EH (cell line): ENCODE measurements at places on chromosomes 7 and 10.
A peak's percentile ranks its signal among the peaks of the same experiment; 100 is the strongest.

DNA sequence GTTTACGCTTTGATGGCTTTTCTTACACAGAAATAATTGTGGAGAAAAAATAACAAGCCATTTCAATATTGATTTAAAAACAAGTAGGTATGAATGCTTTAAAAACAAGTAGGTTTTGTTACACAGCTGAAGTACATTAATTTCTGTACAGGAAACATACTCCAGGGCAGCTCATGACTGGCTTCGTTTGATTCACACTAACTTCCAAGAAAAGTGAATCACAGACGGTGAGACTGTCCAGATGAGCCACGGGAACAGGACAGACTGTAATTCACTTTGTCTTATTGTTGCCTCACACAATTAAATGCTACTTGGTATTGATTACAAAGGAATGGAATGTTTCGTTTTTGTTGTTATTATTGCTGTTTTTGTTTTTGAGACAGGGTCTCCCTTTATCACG, 26.6 kb upstream of the SNX10 start:
- DNase-seq, result no peak

DNA sequence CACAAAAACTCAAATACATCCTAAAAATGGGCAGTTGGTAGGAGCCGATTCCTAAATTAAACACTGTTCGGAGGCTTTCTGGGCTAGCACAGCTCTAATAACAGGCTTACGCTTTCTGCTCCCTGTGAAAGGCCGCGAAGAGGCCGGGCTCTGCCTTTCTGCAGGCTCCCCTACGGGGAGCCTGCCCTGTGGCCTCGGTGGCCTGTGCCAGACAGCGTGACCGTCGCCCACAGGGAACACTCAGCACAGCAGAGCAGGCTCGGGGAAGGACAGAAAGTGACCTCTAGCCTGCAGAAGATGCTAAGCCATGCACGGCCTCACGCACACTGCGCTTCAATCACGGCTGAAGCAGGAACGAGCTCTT, 64.2 kb downstream of the DIP2C start:
- DNase-seq, result no peak

DNA sequence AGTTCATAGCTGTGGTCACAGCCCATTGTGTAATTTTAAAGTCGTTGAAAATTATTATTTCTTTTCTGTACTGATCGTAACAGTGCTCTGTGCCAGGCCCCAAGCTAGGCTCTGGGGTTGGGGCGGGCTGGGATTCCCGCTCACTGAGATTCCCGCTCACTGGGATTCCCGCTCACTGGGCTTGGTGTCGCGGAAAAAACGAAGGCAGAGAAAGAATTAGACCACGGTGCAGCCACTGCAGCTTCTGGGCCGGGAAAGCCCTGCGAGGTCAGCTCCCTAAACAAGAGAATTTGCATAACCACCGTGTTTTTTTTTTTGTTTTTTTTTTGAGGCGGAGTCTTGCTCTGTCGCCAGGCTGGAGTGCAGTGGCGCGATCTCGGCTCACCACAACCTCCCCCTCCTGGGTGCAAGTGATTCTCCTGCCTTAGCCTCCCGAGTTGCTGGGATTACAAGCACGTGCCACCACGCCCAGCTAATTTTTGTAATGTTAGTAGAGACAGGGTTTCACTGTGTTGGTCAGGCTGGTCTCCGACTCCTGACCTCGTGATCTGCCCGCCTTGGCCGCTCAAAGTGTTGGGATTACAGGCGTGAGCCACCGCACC, 31.2 kb downstream of the FOXK1 start:
- peak; percentile 74 for DNase-seq

DNA sequence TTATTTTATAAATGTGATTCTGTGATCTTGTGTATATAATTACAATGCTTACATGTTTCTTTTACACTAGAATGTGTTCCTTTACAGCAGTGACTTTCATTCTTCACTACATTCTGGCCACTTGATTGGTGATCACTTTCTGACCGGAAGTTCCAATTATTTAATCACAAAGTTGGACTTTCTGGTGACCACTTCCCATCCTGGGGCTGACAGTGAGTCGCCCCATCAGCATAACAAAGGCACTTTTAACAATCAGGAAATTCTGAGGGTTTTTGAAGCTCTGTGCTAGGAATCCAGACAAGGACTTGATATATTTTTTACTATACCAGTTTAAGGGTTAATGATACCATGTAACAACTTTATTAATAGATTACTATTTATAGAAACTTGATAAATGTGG, 282.3 kb upstream of the KAT6B start:
- peak; percentile 63 for DNase-seq

DNA sequence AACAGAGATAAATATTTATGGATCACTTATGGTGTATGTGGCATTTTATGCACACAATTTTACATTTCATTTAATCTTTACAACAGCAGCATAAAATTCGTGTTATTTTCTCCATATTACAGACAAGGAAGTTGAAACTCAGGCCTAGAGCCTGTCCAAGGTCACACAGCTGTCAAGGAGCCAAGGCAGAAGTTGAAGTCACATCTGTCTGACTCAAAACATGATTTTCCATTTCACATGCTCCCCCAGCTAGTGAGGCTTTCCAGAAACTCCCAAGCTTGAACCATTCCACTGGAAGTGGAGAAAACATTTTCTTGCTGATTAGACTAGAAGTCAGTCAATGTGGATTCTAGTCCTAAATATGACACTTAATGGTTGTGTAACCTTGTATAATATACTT, 110.5 kb downstream of the HECTD2 start:
- DNase-seq, result no peak

DNA sequence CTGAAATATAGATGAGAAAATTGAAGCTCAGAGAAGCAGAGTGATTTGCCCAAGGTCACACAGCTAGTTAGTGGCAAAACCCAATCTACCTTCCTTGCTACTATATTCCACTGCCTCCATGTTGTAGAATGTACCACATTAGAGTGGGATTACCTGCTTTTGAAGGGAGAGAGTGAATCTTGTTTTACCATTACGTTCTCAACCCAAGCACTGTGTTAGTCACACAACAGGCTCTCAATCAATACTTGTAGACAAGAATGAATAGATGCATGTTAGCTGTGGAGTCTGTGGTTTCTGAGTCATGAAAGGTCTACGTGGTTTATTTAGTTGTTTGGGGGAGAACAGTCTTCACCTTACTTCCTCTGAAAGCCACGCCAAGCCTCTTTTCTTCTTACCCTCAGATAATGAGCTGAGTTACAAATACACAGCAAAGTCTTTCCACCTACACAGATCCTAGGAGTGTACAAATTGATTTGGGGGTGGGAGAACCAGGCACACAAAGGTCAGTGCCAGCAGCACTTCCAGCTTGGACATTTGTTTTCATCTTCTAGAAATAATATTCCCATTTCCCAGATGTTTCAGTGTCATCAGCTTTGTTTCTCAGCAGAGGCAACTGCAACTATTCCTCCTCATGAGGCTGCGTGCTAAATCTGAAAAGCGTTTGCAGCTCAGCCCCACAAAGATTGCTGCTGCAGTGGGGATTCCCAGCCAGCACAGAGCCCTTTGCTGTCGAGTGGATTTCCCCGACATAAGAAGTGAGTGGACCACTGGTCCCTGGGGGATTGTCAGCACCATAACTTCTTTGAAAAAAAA, 71.5 kb upstream of the ADO start:
- peak; percentile 37 for DNase-seq

DNA sequence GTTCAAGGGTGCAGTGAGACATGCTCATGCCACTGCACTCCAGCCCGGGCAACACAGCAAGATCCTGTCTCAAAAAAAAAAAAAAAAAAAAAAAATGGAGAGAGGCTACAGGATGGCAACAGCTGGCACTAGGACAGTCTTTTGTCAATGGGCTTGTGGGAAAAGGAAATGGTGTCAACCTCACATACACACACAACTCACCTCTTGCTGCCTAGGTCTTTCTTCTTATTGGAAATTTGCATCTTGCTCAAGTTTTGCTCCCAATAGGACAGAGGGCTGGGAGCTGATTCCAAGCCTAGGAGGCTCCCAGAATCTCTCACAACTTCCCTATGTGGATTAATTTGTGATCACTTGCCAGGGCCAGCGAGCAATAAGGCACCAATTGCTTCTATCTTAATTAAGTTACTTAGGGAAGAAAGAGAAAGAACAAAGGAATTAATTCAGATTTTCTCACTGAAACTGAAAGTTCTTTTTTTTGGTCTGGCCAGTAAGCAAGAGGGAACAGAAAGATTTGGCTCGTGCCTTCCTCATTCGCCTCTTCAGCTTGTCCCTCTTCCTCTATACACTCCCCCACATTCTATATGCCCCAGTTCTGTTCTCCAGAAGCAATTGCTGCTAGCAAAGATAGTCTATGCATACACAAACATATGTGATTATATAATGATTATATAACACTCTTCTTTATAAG, 33.8 kb downstream of the MAP3K8 start:
- no peak for DNase-seq

DNA sequence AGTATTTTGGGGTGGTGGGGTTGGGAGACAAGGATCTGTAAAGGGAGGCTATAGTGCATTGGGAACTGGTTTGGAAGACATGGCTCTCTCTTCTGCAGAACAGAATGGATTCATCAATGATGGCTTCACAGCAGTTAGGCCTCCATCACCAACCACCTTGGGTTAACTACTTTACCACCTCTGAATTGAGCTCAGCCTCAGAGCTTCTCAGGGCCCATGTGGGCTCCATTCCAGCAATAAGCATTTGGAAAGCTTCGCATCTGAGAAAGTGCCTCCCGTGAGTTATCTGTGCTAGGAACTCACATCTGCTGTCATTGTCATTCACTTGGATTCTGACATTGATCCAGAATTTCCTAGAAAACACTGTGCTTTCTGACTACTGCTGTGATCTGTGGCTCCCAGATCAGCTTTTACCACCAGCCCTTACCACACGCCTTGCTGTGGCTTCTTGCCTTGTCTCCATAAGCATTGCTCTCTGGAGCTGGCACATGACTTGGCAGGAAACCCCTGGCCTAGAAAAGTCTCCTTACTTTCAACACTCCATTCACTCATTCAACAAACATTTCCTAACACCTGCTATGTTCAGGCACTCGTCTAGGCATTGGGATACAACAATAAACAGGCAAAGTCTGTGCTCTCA, 70.7 kb upstream of the ADO start:
- DNase-seq, result no peak

DNA sequence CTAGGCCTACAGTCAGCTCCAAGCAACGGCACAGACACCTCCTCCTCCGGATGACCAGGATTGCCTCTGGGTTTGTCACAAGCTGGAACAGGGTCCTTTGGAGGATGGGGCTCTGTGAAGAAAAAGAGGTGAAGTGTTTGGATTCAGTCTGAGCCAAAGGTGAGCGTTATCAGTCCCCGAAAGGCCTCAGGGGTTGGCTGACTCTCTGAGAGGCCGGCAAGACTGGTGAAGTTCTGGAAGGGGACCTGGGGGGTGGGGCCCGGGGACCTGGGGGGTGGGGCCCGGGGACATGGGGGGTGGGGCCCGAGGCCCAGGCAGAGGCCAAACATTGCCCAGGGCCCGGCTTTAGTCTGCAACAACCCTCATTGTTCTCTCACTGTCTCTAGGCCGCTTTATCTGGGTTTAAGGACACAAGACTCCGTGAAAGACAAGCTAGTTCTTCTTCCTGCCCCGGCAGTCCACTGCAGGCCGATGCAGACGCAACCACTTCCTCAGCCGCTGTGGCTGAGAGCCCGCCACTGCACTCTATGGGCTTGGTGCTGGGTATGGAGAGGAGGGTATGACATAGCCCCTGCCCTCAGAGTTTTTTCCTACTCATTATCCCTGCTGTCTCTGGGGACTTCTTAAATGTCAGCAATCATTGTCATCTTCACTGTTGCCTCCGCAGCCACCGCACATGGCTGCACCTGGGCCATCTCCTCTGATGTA, 27.4 kb upstream of the PSAP start:
- DNase-seq, result no peak

DNA sequence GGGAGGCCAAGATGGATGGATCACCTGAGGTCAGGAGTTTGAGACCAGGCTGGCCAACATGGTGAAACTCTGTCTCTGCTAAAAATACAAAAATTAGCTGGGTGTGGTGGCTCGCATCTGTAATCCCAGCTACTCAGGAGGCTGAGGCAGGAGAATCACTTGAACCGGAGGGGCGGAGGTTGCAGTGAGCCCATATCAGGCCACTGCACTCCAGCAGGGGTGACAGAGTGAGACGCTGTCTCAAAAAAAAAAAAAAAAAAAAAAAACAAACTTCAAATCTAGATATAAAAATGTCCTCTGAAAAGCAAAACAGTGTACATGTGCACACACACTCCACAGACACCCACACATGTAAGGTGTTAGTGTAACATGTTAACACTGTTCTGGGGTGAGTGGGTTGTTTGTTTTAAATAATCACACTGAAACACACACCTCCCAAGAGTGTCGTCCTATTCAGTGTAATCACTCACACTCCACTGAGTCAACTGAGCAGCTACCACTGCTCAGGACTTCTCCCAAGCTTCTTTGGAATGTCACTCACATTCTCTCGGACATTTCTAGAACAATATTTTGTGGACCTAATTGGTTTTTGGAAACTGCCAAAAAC, 12.8 kb upstream of the RGS10 start:
- DNase-seq, result no peak

- no peak for DNase-seq
Measured at GRCh38 chr10:54797636-54798321, 3.3 kb downstream of the PCDH15 start.

- DNase-seq, result no peak
Measured at GRCh38 chr10:124407456-124407855, 11.3 kb downstream of the OAT start.

GRCh38 chr7:28623863-28624262, 211.5 kb downstream of the CREB5 start:
- DNase-seq, result no peak

- DNase-seq, result peak; percentile 97
Measured at GRCh38 chr10:68666280-68666760, 54.7 kb upstream of the CCAR1 start.

DNA sequence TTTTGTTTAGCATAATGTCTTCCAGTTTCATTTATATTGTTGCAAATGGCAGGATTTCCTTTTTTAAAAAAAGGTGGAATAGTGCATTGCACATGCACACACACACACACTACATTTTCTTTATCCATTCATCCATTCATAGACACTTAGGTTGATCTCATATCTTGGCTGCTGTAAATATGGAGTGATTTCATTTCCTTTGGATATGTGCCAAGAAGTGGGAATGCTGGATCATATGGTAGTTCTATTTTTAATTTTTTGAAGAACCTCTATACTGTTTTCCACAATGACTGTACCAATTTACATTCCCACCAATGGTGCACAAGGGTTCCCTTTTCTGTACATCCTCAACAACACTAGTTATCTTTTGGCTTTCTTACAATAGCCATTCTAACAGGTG, 68.9 kb downstream of the EBLN1 start:
- DNase-seq, result peak; percentile 8

DNA sequence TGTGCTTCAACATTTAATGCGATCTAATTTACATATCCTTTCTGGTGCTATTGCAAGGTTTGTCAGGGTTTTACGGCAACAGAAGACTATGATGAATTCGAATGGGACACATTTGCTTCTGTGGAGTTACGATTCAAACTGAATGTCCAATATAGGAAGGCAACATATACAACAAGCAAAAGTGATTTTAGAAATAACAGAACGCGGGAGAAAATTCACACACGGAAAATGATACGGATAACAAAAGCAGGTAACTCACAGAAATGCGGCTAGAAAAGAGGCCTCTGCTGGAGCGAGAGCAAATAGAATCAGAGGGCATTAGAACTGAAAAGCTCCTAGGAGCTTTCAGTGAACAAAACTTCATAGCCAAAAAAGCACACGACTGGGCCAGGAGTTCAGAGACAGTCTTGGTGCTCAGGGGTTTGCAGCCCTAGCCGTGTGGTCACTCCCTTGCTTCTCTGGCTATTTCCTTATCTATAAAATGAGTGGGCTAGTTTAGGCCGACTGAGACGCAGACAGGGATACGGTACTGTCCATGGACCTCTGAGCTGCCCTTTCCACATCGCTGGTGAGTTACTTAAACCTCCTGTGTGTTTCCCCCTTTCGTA, 557 bp upstream of the TAX1BP1 start:
- peak; percentile 10 for DNase-seq
